ENCODE measurements at places on chromosomes 6 and 20. TPM values are rescaled to one million over a fixed set of nuclear protein-coding genes. Genes with fewer than 3 reads are reported as not detected.
A peak's percentile ranks its signal among the peaks of the same experiment; 100 is the strongest.

HECA gene
- 11.8 TPM for total RNA-seq

TINAG gene
- not detected for total RNA-seq

DNA sequence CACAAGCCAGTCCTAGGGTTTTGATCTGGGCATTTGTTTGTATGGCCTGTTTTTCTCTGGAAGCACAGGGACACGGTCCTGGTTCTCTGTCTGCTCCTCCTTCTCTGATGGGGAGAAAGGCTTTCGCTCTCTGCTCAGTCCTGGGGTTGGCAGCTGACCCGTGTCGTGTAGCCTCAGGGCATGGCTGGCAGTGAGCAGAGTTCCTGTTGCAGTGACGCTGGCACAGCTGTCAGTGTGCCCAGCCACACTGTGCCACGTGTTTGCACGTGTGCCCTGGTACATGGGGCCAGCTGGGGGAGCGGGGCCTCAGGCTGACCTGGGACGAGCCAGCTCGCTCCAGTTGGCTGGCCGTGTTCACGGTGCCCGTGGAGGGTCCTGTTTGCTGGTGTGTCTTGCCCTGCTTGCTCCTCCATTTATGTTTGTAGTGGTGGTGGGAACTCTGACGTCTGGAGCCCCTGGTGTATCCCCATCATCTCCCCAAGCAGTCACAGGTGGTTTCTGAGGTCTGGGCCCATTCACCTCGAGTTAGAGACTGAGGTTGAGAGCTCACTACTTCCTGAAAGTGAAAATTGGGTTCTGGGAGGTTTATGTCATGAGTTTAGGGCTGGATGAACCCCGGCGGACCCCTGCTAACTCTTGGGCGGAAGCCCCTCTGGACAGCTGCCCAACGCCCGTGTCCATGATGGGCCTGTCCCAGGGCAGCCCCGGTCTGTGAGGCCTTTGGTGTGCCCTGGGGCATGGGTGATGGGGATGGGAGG lies 10.2 kb upstream of the DNAJC5 start:
- DNase-seq, result no peak

DNA sequence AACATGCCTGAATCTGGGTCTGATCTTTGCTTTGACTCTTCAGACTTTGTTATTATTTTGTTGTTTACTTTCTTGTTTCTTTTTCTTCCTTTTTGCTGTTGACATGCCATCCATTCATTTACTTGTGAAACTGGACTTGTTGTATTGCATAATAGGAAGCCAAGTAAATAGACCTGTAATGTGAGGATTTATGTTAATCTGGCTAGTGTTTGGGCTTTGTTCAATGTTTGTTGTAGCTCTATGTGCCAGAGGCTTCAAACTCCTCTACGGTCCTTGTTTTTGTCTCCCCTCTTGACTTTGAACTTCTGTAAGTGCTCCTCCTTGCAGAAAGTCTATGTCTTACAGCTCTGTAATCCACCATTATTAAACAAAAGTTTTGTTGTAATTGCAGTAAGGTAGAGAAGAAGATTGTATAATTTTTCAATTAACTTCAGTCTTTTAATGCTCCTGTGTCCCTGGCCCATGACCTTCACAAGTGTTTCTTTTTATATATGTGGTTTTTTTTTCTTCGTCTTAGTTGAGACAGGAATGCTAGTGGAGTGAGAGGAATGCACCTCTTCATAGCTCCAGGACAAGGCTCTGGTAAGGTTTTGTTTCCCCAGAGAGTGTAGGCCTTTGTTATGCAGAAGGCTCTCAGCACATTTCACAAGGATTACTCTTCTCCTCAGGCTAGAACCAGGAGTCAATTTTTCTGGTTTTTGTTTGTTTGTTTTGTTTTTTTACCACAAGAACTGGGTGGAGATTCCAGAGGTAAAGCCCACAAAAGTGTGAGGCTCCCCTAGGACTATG lies 1061.8 kb upstream of the CITED2 start:
- no peak for DNase-seq

GRCh38 chr6:132392792-132393191 lies 8.5 kb downstream of the MOXD1 start:
- DNase-seq, result no peak

- DNase-seq, result no peak
Measured at GRCh38 chr6:147787417-147787816, 278.9 kb downstream of the SAMD5 start.

GRCh38 chr20:58313396-58313795 lies 3.9 kb downstream of the RAB22A start:
- no peak for DNase-seq

GRCh38 chr6:4441981-4442434 lies 306.6 kb upstream of the ECI2 start:
- DNase-seq, result no peak

GRCh38 chr6:1910621-1911407 lies 301.1 kb downstream of the FOXC1 start:
- no peak for DNase-seq

GRCh38 chr6:79713701-79714322 lies 82.7 kb downstream of the SH3BGRL2 start:
- DNase-seq, result peak; percentile 52

DNA sequence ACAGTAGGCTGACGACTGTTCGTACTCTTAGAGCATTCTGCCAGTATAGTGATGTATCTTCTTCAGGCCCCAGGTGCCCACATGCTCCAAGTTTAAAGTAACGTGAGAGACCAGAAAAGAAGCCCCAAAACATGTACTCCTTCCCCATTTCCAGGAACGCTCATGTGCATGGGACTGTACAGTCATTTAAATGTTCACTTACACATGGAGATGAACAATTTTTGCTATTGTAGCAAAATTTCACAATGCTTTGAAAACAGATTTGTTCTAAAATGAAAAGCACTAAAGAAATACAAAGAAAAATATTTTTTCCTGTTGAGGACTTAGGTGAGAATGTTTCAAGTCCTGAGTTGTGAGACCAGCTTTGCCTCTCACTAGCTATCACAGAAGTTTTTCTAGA lies 269.3 kb upstream of the PRDM1 start:
- DNase-seq, result no peak

GRCh38 chr6:6593867-6594468 lies 5.4 kb downstream of the LY86 start:
- DNase-seq, result no peak

- DNase-seq, result no peak
Measured at GRCh38 chr6:170345662-170346061, 39.1 kb downstream of the FAM120B start.

- peak; percentile 76 for DNase-seq
Measured at GRCh38 chr6:31270788-31271640, 878 bp downstream of the HLA-C start.

- DNase-seq, result peak; percentile 65
Measured at GRCh38 chr6:903761-904160, 210.8 kb upstream of the EXOC2 start.

GRCh38 chr20:17887331-17888030 lies 81.1 kb downstream of the SNX5 start:
- DNase-seq, result no peak

- DNase-seq, result no peak
Measured at GRCh38 chr20:11906626-11907480, 10.8 kb upstream of the BTBD3 start.

DNA sequence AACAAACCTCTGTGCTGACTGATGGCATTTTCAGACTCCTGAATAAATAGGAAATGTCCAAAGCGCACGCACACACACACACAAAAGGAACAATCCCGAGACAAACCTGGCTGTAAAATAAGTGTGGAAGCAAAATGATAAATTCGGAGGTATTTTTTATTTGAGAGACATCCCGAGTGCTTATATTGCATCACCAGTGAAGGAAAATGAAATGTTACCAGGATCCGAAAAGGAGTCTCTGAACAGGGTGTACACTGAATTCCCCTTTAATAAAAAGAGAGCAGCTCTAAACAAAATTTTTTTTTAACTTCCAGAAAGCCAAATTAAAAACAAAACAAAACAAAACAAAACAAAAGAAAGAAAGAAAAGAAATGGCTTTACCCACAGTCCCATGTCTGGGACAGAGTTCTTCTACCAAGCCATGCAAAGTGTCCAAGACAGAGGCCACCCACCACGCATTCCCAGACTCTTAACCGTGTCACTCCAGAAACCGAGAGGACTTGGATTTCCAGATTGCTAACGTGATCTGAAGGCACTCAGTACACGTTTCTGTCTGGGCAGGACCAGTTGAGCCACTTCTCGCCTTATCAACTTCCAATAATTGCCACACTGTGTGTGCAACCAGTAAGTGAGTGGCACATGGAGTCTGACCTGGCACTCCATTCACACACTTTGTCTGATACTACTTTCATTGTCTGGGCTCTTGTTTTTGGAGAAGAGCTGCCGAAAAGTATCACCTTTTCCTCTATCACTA lies 817 bp downstream of the ME1 start:
- DNase-seq, result peak; percentile 71

GRCh38 chr6:108996208-108996607 lies 98.4 kb downstream of the SESN1 start:
- DNase-seq, result no peak

- no peak for DNase-seq
Measured at GRCh38 chr6:134903448-134903847, 46.5 kb downstream of the ALDH8A1 start.
